ENCODE measurements at places on chromosomes 3 and 15.

GRCh38 chr3:190883973-190884832, 21.7 kb upstream of the GMNC start:
- DNase-seq: peak; percentile 54
- H3K27me3 ChIP-seq: no peaks in the 10 kb centered on the region
- no peaks in the 10 kb centered on the region for H3K4me1 ChIP-seq
- no peaks in the 10 kb centered on the region for H3K36me3 ChIP-seq
- no peak overlapping the region for H3K4me3 ChIP-seq
- no peak overlapping the region for H3K27ac ChIP-seq

DNA sequence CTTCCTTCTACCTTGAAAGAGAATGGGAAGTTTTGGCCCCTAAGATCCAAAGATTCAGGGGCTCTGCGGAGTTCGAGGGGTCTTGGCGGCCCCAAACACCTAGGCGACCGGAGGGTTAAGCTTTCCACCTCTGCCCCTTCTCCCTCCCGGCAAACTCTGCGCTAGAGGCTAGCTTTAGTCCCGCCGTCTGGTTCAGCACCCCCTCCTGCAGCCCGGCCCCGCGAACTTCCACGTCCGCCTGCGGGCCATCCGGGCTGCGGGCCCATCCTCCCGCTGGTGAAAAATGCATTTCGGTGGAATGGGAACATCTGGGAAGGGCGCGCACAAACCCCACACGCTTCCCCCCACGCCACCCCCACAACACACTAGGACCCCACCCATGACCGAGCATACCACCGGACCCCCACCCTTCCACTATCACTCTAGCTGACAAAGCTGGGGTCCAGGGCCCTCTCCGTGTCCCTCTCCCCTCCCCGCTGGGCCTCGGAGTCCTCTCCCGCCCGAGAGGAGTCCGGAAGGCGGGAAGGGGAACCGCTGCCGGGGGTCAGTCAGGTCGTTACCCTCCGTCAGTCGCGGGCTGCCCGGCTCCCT, 1.0 kb downstream of the SHOX2 start:
- H3K27ac ChIP-seq: no peak overlapping the region
- no peak for DNase-seq
- H3K4me3 ChIP-seq: peak overlapping the region; percentile 27
- H3K27me3 ChIP-seq: peaks cover 73% of the 10 kb centered on the region
- H3K36me3 ChIP-seq: no peaks in the 10 kb centered on the region
- no peaks in the 10 kb centered on the region for H3K4me1 ChIP-seq

GRCh38 chr15:37537802-37538201, 396.6 kb upstream of the TMCO5A start:
- H3K4me3 ChIP-seq: no peak overlapping the region
- H3K36me3 ChIP-seq: no peaks in the 10 kb centered on the region
- H3K4me1 ChIP-seq: no peaks in the 10 kb centered on the region
- no peaks in the 10 kb centered on the region for H3K27me3 ChIP-seq
- no peak overlapping the region for H3K27ac ChIP-seq
- no peak for DNase-seq

DNA sequence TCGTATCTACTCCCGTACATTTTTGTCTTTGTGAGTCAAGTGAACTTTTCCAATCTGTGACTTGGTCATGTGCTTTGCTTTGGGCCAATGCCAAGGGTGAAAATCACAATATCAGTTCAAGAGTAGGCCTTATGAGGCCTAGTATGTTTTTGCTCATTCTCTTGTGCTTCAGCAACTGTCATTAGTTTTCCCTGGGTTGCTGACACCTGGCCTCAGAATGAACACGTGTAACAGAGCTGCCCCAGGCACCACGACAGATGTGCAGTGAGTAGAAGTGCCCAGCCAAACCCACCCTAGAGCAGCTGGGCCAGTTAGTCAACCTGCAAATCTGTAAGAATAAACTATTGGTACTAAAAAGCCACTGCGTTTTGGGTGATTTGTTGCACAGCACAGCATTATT, 460.3 kb upstream of the WNT5A start:
- no peaks in the 10 kb centered on the region for H3K4me1 ChIP-seq
- DNase-seq: no peak
- no peaks in the 10 kb centered on the region for H3K27me3 ChIP-seq

GRCh38 chr15:28989239-28989830, 103.6 kb downstream of the APBA2 start:
- H3K4me1 ChIP-seq: peaks cover 44% of the 10 kb centered on the region
- H3K36me3 ChIP-seq: no peaks in the 10 kb centered on the region
- H3K4me3 ChIP-seq: no peak overlapping the region
- H3K27ac ChIP-seq: peak overlapping the region; percentile 25
- peak; percentile 46 for DNase-seq

Data from neuronal stem cell (in vitro differentiated cells).